ENCODE measurements at places on chromosomes 5 and 9.

DNA sequence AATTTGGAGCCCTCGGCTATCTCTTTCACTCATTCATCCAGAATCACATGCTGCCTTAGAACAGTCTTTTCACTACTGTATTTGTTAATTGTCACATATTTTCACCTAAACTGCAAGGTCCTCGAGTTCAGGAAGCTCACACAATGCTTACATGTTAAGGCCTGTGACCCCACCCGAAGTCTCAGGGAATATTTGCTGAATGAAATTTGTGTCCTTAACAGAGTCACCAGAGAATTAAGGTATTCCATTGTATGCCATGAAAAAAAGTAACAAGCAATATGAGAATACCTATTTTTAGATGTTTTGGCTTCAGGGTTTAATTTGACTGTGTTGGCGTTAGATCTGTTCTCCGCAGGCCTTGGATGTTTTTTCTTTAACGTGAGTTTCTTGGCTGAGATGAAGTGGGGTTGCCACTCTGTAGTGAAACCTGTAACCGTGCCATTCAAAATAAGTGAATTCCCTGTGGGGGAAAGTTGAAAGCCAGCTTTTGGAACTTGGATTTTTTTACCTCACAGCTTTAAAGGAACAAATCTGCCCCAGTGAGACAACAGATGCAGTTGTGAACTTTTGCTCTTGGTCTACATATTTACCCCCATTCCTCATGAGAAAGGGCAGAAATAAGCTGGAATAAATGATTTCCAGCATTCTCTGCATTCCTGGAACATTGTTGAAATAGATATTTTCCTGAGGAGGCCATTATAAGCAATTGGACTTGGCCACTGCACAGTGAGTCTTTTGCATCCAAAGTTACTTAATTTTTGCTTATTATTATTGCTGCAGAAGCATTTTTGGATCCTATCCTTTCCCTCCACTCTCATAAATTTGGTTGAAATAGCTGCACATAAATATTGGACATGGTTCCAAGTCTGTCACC, 35.9 kb upstream of the FBP1 start:
- DNase-seq, result no peak

DNA sequence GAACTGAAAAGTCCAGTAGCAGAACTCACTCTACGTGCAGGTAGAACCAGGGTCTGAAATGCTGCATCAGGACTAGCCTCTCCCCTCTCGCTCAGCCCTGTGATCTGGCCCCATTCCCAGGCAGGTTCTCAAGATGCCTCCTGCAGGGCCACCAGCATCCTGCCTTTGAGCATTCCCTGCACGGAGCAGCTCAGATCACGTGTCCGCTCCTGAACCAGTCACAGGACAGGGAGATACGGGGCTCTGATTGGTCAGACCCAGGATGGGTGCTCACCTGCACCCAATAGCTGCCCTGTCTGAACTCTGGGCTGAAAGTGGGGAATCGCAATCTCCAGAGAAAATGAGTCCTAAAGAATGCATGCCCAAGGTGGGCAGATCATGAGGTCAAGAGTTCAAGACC, 50.8 kb downstream of the NEURL1B start:
- no peak for DNase-seq

DNA sequence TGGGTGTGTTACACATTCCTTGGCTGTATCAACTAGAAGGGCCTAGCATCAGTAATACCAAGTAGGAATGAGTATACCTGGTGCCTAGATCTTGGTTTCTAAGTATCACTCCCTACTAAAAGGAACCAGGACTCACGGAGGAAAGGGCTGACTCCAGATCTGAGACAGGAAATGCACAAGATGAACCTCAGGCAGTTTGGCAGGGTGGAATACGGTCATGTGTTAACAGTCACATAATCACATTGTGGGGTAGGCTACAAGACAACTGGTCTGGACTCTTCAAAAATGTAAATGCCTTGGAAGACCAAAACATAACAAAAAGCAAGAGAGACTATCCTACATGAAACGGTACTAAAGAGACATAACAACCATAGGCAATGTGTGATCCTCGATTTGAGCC, 158.8 kb downstream of the CRB2 start:
- DNase-seq, result no peak

GRCh38 chr5:155024015-155024414, 10.5 kb downstream of the KIF4B start:
- no peak for DNase-seq

GRCh38 chr9:118957585-118957984, 411.6 kb downstream of the BRINP1 start:
- DNase-seq, result no peak
